GM13976 (cell line): ENCODE measurements at places on chromosomes 2 and 18.
A peak's percentile ranks its signal among the peaks of the same experiment; 100 is the strongest.

- no peak for DNase-seq
Observed at GRCh38 chr18:78699499-78699898, 280.1 kb upstream of the SALL3 start.

DNA sequence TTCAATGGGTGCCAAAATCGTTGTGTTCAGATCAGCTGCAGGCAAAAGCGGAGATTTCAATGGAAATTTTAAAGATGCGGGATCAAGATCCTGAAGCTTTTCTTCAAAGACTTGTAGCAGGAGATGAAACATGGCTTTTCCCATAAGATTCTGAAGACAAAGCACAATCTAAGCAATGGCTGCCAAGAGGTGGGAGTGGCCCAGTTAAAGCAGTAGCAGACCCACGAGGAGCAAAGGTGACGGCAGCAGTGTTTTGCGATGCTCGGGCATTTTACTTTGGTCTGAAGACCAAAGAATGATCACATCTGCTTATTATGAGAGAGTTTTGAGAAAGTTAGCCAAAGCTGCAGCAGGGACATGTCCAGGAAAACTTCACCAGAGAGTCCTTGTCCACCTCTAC is 222.9 kb downstream of the DSC3 start:
- DNase-seq, result no peak

- peak; percentile 63 for DNase-seq
Observed at GRCh38 chr2:8368463-8368862, 313.4 kb upstream of the ID2 start.

DNA sequence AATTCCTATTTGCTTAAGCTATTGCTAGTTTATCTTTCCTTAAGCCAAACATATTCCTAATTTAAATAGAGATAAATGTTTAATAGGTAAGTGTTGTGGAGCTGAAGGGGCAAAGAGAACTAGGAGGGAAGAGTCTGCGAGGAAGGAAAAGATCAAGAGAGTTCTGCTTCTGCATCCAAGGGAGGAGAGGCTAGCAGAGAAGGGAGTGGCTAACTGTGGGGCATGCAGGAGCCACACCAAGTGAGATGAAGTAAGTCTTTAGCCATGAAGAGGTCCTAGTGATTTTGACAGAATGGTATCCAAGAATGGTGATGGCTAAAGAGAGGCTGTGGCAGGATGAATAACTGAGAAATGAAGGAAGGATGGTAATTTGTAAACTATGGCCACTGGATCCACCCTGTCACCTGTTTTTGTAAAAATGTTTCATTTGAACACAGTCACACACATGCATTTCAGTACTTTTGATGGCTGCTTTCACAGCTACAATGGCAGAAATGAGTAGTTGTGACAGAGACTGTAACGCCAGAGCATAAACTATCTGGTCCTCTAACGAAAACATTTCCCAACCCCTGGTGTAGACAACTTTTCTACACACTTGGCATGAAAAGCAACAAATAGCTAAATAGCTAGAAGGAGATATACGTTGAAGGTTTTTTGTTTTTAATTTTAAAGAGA is 15.6 kb downstream of the TPGS2 start:
- no peak for DNase-seq

DNA sequence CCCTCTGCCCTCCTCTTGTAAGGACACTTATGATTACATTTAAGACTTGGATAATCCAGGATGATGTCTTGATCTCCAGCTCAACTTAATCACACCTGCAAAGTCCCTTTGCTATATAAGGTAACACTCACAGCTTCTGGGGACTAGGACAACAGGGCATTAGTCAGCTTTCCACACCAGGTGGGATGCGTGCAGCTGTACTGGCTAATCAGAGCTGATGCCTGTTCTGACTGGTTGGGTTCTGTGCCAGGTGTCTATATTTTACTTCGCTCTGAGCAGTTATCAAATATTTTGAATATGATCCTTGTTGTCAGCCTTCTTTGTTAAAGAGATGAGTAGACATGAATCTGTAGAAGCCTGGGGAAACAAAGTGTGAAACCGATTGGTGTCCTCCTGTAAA is 115.5 kb upstream of the ATP8B1 start:
- no peak for DNase-seq

DNA sequence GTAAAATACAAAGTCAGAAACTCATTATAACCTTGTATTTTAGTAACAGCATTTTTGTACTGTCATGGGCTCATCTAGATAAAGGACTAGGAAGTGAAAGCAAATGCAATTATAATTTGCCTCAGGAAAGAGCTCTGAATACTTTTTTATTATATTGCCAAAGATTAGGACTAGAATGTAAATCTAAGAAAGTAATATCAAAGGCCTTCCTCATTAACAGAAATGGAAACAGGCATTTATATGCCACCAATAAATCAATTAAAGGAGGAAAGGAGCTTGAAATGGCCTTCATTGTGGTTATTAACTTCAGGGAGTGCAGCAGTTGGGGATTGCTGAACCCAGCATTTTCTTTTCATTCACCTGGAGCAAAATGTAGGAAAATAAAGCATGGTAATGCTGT is 39.6 kb downstream of the DTNA start:
- no peak for DNase-seq

DNA sequence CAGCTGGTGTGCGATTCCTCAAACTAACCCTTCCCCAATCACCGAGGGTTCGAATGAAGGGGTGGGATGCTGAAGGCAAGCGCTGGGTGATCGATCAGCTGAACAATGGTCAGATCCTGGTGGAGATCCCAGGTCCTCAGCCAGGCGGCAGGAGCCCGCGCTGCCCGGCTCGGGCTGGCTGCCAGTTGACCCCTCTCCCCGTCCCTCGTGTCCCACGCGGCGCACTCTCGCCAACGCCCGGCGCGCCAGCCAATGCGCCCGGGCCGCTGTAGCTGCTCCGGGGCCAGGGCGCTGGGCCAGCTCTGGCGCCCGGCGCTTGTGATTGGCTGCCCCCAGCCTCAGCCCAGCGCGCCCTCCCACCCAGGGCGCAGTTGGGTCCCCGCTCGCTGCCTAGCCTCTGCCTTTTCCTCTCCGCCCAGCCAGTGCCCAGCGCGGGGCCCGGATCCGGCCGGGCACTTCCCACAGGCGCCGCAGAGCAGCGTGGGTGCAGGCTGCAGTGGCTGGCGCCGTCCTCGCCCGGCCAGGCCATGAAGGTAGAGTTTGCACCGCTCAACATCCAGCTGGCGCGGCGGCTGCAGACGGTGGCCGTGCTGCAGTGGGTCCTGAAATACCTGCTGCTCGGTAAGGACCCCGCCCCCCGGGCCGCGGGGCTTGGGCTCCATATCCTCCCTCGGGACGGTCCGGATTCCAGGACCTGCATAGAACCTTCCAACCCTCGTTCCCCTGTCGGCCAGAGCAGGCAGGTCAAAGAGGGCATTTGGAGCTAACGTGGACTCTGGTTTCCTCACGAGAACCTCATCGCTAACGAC is at the start of gene MOGAT1:
MOGAT1 (plus strand) TSS at position 400 of the 809 bp plus-strand sequence; CDS start at position 528, 128 bp downstream.
- peak; percentile 43 for DNase-seq

DNA sequence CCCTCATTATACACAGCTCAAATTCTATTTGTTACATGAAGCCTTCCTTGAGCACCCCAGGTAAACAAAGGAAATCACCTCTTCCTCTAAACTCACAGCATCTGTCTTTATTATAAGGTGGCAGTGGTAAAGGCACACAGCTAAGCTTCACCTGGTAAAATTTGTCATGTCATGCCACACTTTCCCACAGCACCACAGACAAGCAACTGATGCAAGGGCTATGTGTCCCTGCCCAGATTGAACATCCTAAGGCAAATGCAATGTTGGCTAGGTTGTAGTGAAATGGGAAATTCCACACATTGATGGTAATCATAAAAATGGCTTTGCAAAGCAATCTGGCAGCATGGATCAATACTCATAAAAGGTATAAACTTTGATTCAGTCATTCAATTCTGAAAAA is 18.9 kb downstream of the LDAH start:
- no peak for DNase-seq

DNA sequence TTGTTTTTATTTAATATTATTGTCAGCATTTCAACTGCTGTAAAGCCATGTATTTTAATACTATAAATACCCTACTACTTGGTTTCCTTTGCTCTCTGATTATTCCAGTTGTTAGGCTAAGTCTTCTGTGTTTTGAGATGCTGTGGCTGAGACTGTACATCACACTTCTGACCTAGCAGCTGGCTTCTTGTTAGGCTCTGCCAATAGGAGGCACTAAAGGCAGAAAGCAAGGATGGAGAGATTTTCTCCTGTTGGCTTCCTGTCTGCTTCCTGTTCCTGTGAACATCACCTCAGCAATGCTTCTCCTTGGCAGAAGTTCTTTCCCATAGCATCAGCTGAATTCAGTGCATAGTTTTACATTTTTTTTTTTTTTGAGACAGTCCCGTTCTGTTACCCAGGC is 68.3 kb upstream of the YPEL5 start:
- DNase-seq, result no peak
